RPMI7951 (cell line): ENCODE measurements at places on chromosomes 12 and 14. TPM values are rescaled to one million over a fixed set of nuclear protein-coding genes. Genes with fewer than 3 reads are reported as not detected.
A peak's percentile ranks its signal among the peaks of the same experiment; 100 is the strongest.

DNA sequence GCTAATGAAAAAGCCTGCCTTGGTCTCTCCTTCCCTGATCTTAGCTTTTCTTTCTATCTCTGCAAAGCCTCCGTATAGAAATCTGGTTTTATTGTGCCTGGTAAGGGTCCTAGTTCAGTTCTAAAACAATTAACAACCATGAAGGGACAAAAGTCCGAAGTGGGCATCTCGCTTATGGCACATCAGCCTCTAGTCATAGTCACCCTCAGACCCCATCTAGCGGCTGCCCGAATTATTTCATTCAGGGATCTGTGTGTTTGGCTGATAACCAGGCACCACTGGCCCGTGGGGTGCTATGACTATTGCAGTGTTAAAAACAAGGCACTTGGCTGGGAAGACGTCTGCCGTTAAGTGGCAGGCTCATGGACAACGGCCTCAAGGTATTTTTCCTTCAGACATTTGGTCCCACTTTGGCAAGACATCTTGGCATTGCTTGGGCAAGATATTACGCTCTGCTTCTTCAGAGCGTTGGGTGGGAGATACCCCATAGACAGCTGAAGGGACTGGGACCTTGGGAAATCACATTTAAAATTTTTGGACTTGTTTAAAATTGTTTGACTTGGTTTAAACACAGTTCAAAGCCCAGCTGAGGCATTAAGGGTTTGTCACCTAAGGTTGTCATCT lies 87.1 kb downstream of the SINHCAF start:
- peak; percentile 59 for DNase-seq

DNA sequence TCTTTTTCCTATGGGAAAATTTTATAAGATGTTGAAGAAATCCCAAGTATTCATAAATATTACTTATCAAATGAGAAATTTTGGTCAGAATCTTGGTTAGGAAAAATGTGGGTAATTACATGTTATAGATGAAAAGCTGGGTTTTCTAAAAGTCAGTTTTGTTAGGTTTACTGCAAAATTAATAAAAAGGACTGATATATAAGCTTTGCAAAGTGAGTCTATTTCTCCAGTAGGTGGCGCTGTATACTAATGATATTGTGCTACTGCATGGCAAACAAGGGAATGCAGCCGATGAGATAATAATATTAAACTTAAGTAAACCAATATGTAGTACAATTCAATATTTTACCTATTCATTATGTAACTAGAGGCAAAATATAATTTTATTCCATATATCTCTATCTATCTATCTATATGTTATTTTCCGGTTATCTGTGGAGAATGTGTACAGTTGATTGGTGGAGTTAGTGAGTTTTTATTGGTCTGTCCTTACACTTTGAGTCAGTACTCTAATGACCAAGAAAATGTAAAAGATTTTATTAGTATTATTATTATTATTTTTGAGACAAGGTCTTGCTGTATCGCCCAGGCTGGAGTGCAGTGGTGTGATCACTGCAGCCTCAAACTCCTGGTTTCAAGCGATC lies 32.9 kb downstream of the MIPOL1 start:
- DNase-seq, result peak; percentile 48

IGF1 gene
- not detected in 2 replicates for total RNA-seq

PPFIA2 gene
- total RNA-seq, result 0.20 TPM in 1 of 2 replicates, not detected in the other

GALNT8 gene
- total RNA-seq, result not detected in 2 replicates
